ENCODE measurements at places on chromosomes 2 and 18. TPM values are rescaled to one million over a fixed set of nuclear protein-coding genes. Genes with fewer than 3 reads are reported as not detected.

PARD6G gene
- total RNA-seq = not detected

DNA sequence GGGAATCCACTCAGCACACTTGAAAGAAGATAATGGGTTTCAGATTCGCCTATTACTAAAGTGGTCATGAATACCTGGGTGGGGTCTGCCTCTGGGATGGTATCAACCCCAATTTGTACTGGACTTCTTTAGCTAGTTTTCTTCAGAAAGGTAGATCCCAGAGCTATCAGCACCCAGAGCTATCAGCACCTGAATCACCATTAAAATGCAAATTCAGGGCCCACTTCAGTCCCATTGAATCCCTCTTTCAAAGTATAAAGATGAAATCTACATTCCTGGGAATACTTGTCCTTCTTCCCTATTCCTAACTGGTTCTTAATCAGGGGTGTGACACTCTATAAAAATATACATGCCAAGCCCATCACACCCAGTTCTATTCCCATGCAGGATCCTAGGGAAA is 914.3 kb downstream of the DCC start:
- no peaks in the 10 kb centered on the region for H3K27me3 ChIP-seq
- DNase-seq = no peak
- no peak overlapping the region for H3K4me3 ChIP-seq
- H3K4me1 ChIP-seq = no peaks in the 10 kb centered on the region
- H3K27ac ChIP-seq = no peak overlapping the region

- H3K36me3 ChIP-seq = peaks cover 2% of the 10 kb centered on the region
- no peaks in the 10 kb centered on the region for H3K27me3 ChIP-seq
- DNase-seq = peak; percentile 81
- peak overlapping the region; percentile 30 for H3K4me3 ChIP-seq
- H3K27ac ChIP-seq = peak overlapping the region; percentile 64
- peaks cover 38% of the 10 kb centered on the region for H3K4me1 ChIP-seq
Observed at GRCh38 chr2:85405201-85406059, 4.7 kb downstream of the CAPG start.

DNA sequence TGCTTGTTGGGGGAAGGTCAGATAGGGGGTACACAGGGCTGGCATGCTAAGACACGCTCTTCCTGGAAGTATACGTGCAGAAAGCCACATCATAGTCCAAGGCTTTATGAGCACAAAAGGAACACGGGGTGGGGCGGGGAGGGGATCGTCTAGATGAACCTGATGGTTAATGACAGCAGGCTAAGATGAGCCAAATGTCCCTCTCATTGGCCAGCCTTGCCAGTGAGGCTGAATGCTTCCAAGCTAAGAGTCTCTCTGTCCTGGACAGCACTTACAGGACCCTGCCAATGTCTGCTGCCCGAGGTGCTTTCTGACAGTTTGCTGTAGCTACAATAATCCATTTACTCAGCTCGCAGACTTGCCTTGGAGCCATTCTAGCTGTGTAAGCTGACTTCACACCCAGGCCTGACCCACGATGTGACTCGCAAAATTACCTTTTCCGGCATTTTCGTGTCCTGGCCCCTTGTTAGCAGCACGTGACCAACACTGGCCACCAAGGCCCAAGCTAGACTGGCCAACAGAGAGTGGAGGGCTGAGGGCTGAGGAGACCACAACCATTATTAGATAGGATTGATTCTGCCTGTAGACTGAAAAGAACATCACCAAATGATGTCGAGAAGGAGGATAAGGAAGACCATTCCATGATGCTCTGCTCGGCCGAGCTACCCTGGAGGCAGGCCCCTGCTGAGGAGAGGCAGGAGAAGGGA is 84.2 kb downstream of the MALT1 start:
- peaks cover 3% of the 10 kb centered on the region for H3K27me3 ChIP-seq
- no peak overlapping the region for H3K27ac ChIP-seq
- DNase-seq = peak; percentile 46
- H3K36me3 ChIP-seq = peaks cover 4% of the 10 kb centered on the region
- no peak overlapping the region for H3K4me3 ChIP-seq

GRCh38 chr2:191430476-191430875 is 185.3 kb downstream of the MYO1B start:
- H3K36me3 ChIP-seq = no peaks in the 10 kb centered on the region
- H3K4me3 ChIP-seq = no peak overlapping the region
- no peaks in the 10 kb centered on the region for H3K4me1 ChIP-seq
- H3K27me3 ChIP-seq = no peaks in the 10 kb centered on the region

DNA sequence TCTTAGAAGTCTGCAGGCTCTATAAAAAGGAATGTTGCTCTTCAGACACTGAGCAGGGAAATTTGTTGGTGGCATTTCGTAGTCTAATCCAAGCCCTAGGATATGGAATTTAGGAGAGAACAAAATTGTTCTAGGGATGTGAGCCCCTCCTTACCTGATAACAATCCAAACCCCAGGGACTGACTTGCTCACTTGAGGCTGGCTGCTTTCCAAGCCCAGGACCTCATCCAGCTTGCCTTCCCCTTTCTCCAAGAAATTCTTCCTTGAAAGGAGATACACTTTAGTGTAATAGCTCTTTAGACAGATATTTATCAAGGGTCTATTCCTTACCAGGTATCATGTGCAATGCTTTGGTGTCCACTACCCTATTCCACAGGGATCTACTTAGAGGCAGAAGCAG is 279.8 kb downstream of the C1D start:
- H3K4me3 ChIP-seq = no peak overlapping the region
- no peaks in the 10 kb centered on the region for H3K36me3 ChIP-seq
- no peak overlapping the region for H3K27ac ChIP-seq
- DNase-seq = no peak
- H3K27me3 ChIP-seq = no peaks in the 10 kb centered on the region
- no peaks in the 10 kb centered on the region for H3K4me1 ChIP-seq
